ENCODE measurements at places on chromosomes 6 and 20.

GRCh38 chr20:46036370-46036769, 7.4 kb downstream of the SLC12A5 start:
- DNase-seq, result no peak

- no peak for DNase-seq
These were observed 109.6 kb downstream of the RTN4IP1 start for GRCh38 chr6:106519460-106520394.

DNA sequence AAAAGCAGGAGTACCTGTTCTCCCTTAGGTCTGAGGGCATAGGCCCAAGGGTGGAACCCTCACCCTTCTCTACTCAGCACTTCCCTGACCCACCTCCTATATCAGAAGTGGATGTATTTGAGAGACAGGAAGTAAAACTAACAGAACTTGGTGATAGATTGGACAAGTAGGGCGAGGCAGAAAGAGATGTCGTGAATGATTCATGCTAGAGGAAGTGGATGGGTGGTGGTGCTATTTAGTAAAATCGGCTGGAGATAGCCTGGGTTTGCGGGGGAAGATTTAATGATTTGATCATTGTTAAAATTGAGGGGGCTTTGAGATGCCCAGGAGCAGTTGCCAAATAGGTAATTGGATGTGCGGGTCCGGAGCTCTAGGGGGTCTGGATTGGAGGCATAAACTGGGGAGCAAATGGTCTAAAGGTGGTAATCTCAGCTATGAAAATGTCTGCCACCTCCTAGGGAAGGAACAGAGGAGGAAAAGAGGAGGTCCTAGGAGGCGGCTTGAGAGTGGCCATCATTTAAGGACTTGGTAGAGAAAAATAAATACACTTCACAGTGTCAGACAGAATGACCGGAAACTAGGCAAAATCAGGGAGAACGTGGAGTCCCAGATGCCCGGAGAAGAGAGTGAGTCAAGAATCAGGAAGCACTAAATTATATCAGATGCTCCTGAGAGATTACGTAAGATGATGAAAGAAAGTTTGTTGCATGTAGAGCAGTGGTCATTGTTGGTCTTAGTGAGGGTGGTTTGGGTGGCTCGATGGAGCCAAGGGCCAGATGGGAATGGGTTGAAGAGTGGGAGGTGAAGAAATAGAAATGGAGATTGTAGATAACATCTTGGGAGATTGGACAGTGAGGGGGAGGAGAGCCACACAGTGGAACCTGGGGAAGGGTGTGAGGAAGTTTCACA, 142.0 kb downstream of the CEP57L1 start:
- DNase-seq, result no peak

- DNase-seq, result no peak
These were observed 243.8 kb upstream of the FOXQ1 start for GRCh38 chr6:1068068-1068467.

DNA sequence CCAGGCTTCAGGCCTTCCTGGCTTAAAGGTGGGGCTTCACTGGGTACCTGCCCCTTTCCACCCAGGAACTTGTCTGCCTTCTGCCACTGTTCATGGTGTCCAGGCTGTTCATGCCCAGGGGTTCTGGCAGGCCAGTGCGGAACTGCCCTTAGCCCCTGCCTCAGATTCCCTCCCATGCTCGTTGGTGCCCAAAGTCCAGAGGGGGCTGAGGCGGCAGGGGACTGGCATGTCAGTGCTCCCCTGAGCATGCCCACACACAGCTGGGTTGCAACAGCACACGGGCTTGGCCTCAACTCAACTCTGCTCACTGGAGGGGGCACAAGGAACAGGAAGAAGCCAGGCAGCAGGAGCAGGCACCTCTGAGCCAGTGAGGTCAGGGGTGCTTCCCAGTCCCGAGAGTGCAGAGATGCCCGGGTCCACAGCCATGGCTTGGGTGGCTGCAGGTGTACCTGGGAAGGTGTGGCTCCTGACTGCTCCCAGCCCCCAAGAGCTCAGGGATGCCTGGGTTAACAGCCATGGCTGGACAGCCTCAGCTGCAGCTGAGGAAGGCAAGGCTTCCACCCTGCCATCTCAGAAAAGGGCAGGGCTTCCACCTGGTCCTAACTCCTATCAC, 845.9 kb downstream of the EYS start:
- DNase-seq, result no peak

GRCh38 chr20:58650181-58650775, 805 bp upstream of the STX16 start:
- no peak for DNase-seq

DNA sequence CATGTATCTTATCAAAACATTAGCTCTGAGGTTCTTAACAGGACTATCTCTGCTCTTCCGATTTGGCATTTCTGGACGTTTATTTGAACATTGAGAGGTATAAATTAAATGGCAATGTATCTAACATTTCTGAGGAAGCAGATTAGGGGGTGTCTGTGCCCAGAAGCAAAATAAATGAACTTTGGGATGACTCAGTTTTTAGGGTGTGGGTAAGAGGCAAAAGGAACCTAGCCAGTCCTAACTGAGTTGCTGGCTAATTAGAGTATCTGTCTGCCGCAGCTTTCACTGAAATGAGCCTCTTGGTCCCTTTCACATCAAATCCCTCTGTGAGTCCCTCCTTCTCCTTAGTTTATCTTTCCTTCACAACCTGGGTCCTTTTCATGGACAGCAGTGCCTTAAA, 1.1 kb downstream of the RNF144B start:
- DNase-seq, result no peak

- peak; percentile 44 for DNase-seq
These were observed 553.7 kb downstream of the CD109 start for GRCh38 chr6:74249658-74250057.

DNA sequence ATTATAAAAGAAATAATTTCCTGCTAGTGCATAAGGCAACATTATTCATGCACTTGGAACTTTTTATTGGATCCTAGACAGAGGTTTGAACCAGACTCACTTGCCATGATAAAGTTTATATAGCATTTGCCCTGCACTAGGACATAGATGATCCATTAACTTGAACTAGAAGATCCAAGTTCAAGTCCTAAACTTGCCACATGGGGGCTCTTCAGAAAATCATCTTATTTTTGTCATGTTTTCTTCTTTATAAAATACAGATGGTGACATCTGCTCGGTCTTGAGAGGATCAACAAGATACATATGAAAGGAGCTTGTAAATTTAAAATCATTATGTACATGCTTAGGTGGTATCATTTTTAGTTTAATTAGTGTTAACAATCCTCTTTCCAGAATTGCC, 94.5 kb downstream of the SIM1 start:
- DNase-seq, result no peak

DNA sequence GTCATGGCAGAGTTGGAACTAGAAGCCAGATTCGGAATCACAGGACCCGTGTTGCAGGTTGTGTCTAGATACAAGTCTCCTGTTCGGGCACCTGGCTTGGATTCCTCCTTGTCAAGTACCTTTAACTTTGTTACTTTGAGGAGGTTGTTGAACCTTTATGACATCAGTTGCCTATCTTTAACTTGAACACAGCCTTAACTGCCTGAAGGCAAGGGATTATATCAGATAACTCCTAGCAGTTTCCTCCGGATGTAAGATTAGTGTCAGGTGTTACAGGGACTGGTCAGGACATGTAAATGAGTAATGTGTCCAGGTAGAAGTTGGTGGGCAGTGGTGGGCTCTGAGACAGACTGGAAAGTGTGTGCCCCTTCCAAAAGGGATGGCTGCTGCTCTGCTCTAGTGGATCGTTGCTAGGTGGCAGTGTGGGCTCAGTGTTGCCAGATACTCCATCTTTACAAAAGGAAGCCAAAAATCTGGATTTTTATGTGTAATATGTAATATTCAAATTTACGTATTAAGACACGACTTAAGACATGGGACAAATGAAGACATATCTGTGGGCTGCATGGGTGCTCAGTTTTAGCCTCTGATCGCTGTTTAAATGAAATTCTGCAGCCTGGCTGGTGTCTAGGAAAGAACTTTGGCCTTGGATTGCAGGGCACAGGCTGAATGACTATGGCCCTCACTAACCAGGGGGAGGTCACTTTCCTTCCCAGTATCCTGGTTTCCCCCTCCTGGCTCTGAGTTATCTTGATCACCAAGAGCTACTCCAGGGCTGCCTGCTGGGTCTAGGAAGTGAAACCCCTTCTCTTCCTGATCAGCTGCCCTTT, 27.1 kb downstream of the CHMP4B start:
- no peak for DNase-seq

DNA sequence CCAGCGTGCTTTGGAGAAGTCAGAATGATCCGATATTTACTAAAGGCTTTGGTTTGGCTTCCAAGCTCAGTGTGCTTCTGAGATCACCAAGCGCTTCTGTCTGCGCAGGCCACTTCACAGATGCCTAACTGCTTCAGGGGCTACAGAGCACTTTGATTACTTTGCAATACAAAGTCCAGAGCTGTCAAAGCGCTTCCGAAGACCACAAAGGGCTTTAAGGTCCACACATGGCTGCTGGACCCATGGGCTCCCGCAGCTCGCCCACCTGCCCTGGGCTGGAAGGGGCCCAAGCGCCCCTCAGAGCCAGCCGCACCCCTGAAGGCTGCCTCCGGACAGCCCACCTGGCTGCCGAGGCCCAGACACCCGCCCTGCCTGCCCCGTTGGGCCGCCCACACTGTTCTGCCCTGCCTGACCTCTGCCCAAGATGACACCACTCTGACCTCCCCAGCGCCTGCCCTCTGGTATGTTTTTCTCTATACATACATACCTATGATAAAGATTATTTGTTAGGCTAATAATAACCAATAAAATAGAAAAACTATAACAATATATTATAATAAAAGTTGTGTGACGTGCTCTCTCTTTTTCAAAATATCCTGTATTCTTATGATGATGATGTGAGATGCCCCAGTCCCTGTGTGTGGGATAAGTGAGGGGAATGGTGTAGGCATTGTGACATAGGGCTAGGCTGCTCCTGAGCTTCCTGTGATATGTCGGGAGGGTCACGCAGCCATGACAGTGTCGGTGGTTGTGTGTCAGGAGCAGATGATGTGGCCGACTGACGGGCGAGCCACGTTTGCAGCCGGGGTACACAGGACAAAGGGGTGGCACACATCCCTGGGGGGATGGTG, 22.6 kb downstream of the DYNLT1 start:
- DNase-seq, result no peak

GRCh38 chr20:55086421-55086820, 611.0 kb downstream of the DOK5 start:
- no peak for DNase-seq

DNA sequence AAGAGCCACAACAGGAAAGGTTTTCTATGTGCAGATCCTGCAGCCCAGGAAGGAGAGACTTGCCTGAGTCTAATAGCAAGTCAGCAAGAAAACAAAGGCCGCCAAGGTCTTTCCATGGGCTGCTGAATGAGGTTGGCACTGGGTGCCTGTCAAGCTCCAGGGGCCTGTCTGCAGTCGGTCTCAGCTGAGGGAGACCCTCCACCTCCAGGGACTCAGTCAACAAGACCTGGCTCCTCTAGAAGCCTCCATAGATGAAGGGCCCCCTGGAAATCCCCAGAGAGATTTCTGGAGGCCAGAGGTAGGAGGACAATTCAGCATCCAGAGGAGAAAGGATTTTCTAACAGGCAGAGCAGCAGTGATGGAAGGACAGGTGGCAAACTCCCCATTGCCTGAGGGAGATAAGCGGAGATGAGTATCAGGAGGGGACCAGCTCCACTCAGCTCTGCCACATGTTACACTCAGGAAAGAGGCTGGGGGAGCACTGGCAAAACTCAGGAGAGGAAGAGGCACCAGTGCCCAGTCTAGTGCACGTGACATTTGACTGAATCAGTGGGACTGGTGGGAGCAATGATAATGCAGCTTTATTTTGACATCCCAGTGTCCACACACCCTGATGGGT, 33.5 kb upstream of the FKBP1A start:
- no peak for DNase-seq

DNA sequence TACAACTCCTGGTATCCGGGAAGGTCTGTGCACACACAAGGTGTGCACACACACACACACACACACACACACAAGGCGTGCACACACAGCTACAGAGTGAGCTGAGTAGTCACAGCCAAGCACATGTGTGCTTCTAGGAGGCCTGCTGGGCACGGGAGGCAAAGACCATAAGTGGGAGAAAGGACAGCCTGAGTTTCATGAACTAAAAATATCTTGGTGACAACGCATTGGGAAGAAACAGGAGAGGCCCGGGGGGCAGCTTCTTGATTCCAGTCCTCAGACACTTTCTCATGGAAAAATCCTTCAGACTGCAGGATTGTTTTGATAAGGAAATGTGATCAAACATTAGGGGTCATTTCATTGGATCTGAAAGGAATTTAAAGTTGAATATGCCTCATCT, 2.6 kb downstream of the TRAF3IP2 start:
- DNase-seq, result no peak

DNA sequence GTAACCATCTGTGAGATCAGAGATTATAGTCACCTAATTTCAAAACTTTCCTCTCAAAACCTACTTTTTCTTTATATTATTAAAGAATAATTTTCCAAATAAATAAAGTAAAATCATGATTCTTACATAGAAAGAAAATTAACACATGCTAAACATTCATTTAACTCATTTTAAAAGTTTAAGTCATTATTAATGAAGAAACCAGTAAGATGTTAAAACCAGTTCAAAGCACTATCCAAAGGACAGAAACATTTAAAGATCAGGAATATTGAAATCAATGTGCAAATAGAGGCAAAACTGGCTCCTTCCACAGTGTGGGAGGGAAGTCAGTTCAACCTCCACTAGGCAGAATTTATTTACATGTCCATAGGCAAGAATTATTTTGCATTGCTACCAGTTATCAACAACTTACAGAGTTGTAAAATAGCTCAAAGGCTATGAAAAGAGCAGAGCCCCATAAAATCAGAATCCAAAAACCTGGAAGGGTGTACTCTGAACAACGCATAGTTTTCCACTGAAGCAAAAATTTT, 146.9 kb downstream of the KHDC1L start:
- DNase-seq, result no peak

GRCh38 chr6:96923871-96924493, 546 bp upstream of the KLHL32 start:
- DNase-seq, result no peak

DNA sequence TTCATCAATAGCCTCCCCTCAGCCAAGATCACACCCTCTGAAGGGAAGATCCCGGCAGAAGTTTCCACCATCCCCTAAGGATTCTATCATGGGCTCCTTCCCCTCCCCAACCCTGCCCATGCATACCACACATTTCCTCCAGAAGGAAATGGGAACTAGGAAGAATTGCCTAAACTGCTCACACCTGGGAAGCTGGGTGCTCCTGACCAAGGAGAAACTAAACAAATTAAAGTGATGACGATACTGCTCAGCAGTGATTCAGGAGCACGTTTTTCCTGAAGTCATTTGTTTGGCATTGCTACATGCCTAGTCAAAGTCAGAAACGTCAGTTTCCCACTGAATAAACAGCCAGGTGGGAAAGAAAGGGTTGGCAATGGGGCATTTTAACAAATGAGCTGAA, 136.1 kb upstream of the CDYL start:
- DNase-seq, result no peak

- no peak for DNase-seq
These were observed 290.3 kb downstream of the UBE3D start for GRCh38 chr6:82775361-82775760.
